ENCODE measurements at places on chromosomes 5 and 9.

- DNase-seq, result no peak
These were observed 28.2 kb downstream of the ADAMTSL2 start for GRCh38 chr9:133562611-133563290.

DNA sequence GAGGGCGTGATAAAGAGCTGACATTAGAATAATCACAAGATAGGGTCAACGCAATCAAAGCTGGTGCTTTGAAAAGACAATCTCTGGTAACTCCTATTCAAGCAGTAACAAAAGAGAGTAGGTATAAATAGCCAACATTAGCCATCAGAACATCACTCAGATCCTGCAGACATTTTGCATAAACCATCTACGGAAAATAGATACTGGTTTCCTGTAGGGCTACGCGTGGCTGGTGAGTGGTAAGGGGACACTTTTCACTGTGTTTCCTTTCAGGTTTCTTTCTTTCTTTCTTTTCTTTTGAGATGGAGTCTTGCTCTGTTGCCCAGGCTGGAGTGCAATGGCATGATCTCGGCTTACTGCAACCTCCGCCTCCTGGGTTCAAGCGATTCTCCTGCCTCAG, 22.3 kb downstream of the TTF1 start:
- no peak for DNase-seq

GRCh38 chr5:150108711-150109514, 22.6 kb upstream of the CSF1R start:
- DNase-seq, result no peak

DNA sequence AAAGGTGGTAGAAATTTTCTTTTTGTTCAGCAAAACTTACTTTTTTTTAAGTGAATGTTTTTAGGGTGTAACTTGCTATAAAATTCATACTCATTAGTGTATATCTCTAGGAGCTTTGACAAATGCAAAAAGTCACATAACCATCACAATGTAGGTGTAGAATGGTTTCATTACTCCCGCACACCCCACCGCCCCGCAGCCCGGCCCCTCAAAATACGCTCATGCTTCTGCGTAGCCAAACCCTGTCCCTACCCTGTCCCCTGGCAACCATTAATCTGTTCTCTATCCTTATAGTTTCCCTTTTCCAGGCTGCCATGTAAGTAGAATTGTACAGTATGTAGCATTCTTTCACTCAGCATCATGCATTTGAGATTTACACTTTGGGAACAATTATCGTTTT, 9.2 kb upstream of the PRLR start:
- DNase-seq, result no peak

DNA sequence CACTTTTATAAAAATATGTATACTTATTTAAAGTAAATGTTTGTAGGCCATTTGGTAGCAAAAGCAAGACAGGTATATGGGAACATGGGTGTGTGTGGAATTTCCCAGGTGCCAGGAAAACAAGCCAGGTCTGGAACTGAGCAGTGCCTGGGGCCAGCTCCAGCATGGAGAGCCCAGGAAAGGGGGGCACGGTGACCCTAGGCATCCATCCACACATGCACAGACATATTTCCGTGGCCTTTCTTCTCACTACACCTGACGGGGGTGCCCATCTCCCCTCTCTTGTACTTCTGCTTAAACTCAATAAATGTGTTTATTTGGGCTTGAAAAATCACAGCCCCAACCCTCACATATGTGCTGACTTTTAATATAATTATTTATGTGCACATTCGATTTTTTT, 31.2 kb upstream of the CXCL14 start:
- DNase-seq, result no peak

DNA sequence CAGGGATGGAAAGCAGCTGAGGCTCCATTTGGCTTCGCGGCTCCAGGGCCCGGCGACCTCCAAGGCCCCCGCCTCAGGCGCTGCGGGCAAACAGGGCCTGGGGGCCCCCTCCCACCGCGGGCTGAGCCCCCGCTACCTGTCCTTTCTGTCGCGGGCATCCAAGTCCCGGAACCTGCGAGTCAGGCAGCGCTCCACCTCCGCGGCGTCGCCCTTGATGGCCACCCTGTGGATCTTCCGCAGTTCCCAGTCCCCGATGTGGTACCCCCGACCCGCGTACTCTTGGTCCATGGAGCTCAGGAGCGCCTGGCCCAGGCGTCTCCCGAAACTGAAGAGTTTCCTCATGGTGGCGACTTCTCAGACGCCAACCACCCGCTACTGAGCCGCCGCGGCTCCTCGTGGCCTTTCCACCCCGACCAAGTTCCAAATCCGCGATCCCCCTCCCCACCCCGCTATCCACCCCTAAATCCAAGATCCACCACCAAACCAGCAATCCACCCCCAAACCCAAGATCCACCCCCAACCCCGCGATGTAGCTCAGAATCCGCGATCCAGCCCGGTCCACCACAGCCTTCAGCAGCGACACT, 86.5 kb upstream of the CCDC180 start:
- peak; percentile 5 for DNase-seq

GRCh38 chr9:136511670-136512592, 29.1 kb upstream of the SEC16A start:
- no peak for DNase-seq

GRCh38 chr9:112881331-112881730, 9.3 kb downstream of the SLC46A2 start:
- no peak for DNase-seq

GRCh38 chr9:114677418-114677817, 4.6 kb downstream of the TEX48 start:
- DNase-seq, result no peak

GRCh38 chr9:2181792-2182191, 166.6 kb downstream of the SMARCA2 start:
- DNase-seq, result peak; percentile 44

DNA sequence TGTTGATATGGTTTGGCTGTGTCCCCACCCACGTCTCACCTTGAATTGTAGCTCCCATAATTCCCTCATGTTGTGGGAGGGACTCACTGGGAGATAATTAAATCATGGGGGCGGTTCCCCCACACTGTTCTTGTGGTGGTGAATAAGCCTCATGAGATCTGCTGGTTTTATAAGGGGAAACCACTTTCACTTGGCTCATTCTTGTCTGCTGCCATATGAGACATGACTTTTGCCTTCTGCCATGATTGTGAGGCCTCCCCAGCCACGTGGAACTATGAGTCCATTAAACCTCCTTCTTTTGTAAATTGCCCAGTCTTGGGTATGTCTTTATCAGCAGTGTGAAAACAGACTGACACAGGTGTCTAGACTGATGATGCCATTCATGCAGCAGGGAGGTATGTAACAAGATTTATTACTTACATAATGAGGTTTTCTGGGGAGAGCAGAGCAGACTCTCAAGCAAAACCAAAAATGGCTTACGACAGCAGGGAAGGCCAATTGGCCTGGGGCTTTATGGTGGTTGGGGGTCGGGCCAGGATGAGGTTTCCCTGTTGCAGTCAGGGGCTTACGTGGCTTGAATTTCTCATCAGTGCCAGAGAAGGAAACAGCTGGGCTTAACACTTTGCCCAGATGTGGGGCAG, 9.5 kb upstream of the COMMD10 start:
- no peak for DNase-seq

DNA sequence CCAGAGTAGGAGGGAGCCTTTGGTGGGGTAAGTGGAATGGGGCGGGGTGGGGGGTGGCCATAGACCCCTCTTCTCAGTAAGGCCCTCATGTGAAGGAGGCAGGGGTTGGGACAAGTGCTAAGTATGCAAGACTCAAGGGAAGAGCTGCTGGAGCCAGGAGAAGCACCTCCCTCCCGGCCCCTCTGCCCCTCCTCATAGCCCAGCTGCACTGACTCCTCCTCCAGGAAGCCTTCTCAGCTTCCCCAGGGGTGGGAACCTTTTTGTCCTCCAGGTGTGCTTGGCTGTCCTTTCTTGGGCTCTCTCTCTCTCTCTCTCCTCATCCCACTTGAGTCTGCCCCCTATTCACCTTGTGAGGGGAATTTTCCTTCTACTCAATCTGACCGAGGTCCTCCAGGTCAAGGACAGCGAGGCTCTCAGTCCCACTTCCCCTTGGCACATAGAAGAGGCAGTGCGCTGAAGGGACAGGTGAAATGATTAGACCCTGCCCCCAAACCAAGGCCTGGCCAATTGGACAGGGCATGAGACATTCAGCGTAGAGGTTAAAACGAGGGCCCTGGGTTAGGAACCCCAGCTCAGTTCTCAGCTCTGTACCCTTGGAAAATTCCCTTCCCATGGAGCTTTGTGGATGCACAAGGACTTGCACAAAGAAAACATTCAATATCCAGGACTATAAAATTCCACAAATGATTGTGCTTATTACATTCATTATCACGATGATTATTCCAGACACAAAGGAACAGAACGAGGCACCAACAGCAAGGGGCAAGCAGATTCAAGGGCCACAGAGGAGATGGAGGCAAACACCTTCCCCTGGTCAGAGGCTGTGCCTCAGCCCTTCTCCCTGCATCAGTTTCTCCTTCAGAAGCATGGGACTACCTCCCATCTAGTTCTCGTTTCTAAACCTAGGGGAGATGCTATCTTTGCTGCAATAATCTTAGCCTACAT, 45.6 kb upstream of the IL17B start:
- DNase-seq, result no peak

DNA sequence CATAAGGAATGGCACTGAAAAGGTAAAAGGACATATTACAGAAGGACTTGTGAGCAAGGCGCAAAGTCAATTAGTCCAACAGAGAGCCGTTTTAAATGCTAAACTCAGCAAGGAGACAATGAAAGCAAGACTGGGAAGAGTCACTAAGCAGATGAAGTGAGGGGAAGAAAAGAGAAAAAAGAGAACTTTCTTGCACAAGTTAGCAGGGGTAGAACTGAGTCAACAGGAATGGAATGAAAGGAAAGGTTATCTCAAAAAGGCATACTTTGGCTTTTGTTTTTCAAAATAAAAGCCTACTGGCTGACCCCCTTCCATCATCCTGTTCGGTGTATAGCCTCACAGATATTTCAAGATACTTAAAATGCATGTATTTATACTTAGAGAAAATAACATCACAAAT, 75.0 kb downstream of the NR6A1 start:
- no peak for DNase-seq

DNA sequence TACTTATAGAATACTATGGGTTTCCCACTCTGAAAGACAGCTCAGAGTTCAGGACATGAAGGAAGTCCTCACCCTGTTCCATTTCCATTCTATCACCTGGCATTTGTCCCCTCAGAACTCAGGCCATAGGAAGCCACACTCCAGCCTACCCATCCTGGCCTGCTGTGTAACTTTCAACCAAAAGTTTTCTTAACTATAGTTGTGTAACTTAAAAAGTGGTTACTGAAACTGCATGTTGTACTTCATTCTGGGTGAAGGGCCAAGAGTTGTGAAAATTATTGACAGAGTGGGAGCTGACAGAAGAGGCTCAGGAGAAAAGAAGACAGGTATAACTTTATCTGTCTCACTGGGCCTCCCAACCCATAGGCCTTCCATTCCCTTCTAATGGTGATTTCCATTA, 212.5 kb downstream of the RAB3C start:
- no peak for DNase-seq

DNA sequence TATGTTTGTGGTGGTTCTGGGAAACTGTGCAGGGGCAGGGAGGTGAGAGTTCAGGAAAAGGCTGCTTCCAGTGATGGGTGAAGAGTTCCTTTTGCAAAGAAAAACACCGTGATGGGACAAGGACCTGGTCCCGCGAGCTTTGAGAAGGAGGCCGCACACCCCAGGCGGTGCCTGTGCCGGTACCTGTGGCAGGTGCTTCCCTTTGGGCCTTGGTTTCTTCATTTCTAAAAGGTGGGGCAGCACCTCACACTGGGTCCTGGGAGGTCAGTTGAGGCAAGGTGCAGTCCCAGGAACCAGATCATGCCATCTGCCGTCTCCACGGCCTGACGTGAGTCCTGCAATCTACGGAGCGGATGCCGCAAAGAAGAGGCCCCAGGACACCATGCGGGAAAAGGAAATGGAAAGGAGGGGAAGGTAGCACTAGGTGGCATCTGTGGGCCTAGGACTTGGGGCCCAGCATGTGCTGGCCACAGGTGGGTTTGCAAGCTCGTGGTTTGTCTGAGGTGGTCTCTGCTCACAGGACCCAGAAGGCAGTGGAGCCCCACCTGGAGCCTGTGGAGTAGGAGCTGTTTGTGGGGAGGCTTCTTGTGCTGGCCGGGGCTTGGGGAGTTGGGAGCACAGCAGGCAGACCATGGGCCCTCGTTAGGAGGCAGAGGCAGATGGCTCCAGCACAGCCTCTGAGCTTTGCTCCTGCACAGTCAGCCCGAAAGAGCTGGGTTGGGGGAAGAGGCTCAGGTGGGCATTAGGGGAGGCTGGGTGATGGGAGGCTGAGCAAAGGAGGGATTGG, 131.6 kb downstream of the CACNA1B start:
- no peak for DNase-seq

DNA sequence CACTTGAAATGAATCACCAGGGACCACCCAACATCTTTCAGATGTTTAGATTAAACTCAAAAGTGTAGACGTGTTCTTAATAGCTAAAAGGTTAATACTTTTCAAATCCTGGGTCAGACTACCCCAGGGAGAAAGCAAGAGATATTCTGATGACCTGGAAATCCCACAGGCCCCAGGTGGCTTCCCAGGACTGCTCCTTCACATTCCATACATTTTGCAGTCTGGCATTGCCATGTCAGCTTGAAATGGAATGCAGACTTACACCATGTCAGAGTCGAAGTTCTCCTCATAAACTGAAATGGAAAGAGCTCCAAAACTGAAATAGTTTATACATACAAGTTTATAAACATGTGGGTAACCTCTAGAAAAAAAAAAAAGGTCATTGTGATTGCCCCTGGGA, 61.5 kb downstream of the TMEM167A start:
- no peak for DNase-seq

DNA sequence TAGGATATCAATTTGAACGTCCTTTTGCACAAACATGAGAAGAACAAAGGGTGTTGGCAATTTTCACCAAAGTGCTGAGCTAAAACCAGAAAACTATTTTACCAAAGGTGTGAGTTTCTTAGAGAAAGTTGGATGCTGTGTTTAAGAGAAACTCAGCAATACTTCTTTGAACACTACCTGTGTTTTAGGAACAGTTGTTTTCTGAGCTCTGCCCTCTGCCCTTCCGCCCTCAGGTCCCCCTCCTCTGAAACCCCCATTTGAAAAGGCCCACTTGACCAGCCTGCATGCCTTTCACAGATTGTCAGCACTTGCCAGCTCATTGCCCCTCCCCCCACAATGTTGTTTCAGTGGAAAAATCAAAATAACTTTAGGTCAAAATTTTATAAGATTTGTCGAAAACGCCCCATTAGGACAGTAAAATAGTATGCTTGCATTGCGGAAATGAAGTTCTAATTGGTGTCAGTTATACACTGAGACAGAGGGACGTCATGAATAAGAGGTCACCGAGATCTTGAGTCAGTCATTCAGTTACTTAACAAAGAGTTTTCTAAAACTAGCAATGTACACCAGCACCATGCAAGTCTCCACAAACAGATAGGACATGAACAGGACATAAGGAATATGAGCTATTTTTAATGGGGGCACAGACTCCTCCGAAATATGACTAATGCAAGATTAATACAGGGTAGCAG, 61.9 kb upstream of the IL7R start:
- DNase-seq, result no peak

DNA sequence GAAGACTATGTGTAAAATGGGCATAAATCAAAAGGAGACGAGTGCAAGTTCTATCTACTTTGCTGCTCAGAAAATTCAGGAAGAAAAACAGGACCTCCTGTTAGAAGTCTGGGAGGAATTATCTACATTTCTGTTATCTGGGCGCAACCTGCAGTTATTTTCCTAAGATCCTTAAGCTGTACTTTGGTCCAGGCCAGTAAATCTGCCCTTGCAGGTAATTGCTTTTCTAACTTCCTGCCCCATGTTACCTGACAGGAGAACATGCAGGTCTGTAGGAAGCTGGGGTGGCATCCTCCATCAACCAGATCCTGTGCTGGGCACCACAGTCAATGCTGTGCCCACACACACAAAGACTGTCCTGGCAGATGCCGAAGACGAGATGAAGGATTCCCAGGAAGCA, 5.7 kb downstream of the CCNJL start:
- no peak for DNase-seq
